ENCODE measurements at places on chromosomes 6 and 20. TPM values are rescaled to one million over a fixed set of nuclear protein-coding genes. Genes with fewer than 3 reads are reported as not detected.

Gene XKR7
- not detected for total RNA-seq

Gene MAFB
- not detected for total RNA-seq

DNA sequence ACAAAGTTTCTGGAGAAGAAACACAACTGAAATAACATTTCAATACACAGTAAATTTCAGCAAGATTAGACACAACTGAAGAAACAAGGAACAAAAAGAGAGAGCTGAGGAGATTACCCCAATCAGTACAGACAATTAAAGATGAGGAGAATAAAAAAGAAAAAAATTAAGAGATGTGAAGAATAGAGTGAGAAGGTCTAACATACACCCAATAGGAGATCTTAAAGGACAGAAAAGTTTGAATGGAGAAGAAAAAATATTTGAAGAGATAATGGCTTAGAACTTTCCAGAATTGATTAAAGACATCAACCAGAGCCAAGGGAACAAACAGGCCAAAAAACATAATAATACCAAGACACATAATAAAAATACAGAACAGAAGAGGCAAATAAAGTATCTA lies 116.4 kb downstream of the HUS1B start:
- DNase-seq: no peak

GRCh38 chr6:119436583-119436982 lies 87.0 kb upstream of the MAN1A1 start:
- no peak for DNase-seq

DNA sequence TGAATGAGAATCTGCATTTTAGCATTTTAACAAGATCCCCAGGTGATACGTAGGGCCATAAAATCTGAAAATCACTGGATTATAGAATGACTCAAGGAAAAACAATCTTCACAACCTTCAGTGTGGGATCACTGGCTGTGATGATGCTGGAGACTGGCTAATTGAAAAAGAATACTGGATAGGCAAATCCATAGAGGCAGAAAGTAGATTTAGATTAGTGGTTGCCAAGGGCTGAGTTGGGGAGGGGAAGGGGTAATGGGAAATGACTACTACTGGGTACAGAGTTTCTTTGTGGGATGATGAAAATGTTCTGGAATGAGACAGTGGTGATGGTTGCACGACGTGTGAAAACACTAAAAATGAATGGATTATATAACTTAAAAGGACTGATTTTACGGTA lies 84.1 kb downstream of the CDK19 start:
- no peak for DNase-seq

Data from HT1080 (cell line).